ENCODE measurements at places on chromosomes 7 and 10.

- no peak for DNase-seq
Measured at GRCh38 chr7:46859963-46860475, 721.9 kb downstream of the TNS3 start.

- DNase-seq = no peak
Measured at GRCh38 chr10:109866168-109866994, 56.9 kb downstream of the XPNPEP1 start.

DNA sequence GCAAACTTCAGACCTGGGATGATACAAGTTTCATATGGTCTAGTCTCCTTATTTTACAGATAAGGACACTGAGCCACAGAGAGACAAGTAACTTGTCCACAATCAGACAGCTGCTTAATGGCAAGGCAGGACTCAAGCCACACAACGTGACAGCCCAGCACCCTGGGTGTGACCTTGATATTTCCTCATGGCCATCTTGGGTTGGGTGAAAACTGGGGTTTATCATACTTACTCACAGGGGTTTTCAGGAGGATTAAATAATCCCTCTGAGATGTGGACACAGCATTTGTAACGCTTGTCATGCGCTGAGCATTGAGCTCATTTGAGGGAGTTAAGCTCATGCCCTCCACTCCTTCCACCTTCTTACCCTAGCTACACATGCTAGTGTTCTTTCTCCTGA is 58.0 kb downstream of the ABLIM1 start:
- no peak for DNase-seq

GRCh38 chr10:35375091-35375765 is 38.9 kb downstream of the CCNY start:
- DNase-seq = no peak
